AG09319 (cell line): ENCODE measurements at places on chromosomes 16 and 17.

GRCh38 chr17:16820161-16820877 is 130.3 kb downstream of the CCDC144A start:
- no peak for DNase-seq

DNA sequence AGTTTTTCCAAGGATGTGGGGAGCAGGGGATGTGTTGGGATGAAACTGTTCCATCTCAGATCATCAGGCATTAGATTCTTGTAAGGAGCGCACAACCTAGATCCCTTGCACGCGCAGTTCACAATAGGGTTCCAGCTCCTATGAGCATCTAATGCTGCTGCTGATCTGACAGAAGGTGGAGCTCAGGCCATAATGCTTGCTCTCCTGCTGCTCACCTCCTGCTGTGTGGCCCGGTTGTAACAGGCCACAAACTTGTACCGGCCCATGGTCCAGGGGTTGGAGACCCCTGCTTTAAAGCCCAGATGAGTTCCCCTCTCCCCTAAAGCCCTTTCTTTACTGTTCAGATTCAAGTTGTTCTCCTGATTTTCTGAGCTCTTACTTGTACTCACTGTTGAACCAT is 44.8 kb downstream of the RNF135 start:
- DNase-seq: no peak

- peak; percentile 85 for DNase-seq
Measured at GRCh38 chr17:80789356-80789902, 202.2 kb upstream of the CHMP6 start.

GRCh38 chr17:50916026-50916707 is 50.0 kb upstream of the TOB1 start:
- DNase-seq: no peak

- DNase-seq: no peak
Measured at GRCh38 chr16:53962041-53962440, 258.1 kb downstream of the FTO start.

DNA sequence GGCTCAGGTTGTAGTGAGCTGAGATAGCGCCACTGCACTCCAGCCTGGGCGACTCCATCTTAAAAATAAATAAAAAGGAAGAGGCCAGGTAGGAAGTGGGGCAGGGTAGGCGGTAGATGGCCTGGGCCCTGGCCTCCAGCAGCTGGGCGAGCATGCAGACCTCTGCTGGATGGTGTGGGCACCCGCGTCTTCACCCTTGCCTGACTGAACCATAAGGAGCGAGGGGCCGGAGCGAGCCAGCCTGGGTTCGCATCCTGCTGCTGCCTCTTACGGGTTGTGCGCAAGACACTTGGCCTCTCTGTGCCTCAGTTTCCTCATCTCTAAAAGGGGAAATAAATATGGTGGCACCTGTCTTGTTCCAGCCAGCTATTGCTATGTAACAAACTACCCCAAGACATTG is 146.1 kb upstream of the GSE1 start:
- no peak for DNase-seq
